ENCODE measurements at places on chromosomes 5 and 9.

GRCh38 chr5:95619514-95620029, 315 bp upstream of the GPR150 start:
- DNase-seq = no peak

DNA sequence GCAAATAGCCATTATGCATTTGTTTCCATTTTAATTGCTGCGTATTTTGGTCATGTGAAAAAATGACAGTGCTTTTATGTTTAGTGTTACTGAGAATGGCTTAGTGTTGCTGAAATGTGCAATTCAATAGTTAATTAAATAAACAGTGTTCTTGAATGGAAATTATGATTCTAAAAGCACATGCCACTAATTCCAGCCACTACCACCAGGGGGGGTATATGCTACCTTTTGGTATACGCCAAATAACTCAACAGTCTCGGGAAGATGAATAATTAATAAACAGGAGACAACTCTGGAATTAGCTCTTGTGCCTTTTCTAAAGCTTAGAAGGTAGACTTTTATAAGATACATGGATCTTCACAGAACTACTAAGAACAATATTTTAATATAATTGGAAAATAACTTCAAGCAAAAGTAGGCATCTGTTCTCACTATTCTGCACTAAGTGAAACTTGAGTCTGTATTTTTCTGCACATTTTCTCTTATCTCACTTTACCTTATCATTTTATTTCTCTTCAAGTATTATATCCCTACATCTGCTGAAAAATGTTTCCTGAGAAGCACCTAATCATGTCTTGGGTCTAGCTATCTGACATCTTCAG, 83.5 kb upstream of the MINAR2 start:
- DNase-seq = no peak

DNA sequence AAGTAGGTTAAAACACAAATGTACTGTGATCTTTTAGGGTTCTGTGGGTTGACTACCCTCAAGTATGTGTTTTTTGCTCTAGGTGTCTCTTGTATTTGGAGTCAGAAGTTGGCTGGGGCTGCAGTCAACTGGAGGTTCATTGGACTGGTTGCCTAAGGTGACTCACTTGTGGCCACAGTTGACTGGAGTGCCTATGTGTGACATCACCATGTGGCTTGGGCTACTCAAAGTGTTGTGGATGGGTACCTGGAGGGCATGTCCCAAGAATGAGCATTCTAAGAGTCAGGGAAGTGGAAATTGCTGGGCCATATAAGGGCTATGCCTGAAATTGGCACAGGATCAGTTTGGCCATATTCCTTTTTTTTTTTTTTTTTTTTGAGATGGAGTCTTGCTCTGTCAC, 27.4 kb downstream of the SNX30 start:
- no peak for DNase-seq

DNA sequence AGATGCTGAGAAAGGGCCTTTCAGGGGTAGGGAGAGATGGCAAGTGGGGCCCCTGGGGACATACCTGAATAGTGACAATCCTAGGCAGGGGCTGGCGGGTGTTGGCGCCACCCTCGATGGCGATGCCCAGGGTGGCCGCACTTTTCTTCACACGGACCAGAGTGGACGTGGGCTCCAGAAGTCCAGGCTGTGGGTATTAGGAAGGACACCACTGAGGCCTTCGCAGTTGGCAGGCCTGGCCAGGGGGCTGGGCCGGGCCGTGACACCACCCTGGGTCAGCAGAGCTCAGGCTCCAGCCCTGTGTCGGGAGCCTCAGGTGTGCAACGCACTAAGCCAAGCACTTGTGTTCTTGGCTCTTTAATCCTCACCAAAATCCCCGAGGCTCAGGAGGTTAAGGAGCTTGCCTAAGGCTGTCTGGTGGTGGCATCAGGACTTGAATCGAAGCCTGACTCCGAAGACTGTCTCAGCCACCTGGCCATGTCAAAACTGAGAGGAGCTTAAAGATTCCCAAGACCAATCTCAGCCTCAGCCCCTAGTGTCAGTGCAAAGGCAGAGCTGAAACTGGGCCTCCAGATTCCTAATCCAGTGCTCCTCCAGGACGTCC, 15.5 kb upstream of the AKNA start:
- DNase-seq = no peak

GRCh38 chr9:21710548-21711191, 91.8 kb upstream of the MTAP start:
- no peak for DNase-seq

- no peak for DNase-seq
Observed at GRCh38 chr9:113480612-113481011, 17.1 kb downstream of the RGS3 start.

DNA sequence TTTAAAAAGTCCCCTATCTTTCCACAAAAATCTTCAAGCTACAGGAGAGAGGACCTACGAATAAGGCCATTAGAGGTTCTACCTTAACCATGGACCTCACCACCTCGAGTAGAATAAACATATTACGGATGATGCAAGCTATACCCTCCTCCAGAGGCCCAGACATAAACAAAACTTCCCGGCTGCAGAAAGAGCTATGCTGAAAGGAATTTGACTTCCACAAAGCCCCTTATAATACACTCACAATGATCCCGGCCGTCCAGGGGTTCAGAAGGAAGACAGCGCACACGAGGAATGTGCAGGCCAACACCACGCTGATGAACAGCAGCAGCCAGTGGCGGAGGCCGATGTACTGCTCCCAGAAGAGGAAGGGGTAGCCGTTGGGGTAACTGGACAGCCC, 59.0 kb downstream of the PTCH1 start:
- no peak for DNase-seq
